Chondrocyte (in vitro differentiated cells): ENCODE measurements at places on chromosomes 2 and 18. TPM values are rescaled to one million over a fixed set of nuclear protein-coding genes. Genes with fewer than 3 reads are reported as not detected.
A peak's percentile ranks its signal among the peaks of the same experiment; 100 is the strongest.

DNA sequence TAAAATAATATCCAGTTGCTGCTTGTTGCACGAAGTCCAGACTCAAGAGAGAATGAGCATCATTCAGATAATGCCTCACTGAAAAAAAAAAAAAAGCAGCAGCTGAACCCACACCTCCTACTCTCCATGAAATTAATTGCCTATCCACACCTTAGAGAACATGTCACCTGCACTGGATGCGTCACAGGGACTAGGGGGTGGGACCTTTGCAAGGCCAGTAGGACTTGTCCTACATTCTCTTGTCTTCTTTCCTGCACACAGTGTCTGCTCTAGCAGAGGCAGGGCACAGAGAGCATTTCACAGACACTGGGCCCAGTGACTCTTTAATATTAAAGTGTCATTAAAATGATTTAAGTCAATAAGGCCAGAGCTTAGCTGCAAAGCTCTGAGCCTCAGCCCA lies at the start of gene ABCA12:
Gene ABCA12, minus strand, starts transcription at position 148 of the 400 bp plus-strand sequence. CDS start 418 bp downstream, outside the sequence.
- peak within 1 kb of the TSS; percentile 89 for H3K27ac ChIP-seq
- DNase-seq: no peak
- peak within 1 kb of the TSS; percentile 46 for H3K4me3 ChIP-seq
- H3K4me1 ChIP-seq: peaks cover 25% of the 10 kb centered on the region

BOK gene
- total RNA-seq: 28.5 to 46.8 TPM (median 44.6 TPM) in 3 replicates

GRCh38 chr2:51994123-51994763 lies 962.3 kb upstream of the NRXN1 start:
- peaks cover 11% of the 10 kb centered on the region for H3K4me1 ChIP-seq
- no peaks in the 10 kb centered on the region for H3K36me3 ChIP-seq
- peaks cover 8% of the 10 kb centered on the region for H3K27me3 ChIP-seq
- DNase-seq: no peak
- H3K27ac ChIP-seq: no peak overlapping the region

GRCh38 chr2:27831279-27832050 lies 58.7 kb downstream of the RBKS start:
- H3K36me3 ChIP-seq: no peaks in the 10 kb centered on the region
- H3K4me3 ChIP-seq: no peak overlapping the region
- DNase-seq: no peak
- H3K27ac ChIP-seq: no peak overlapping the region
- peaks cover 22% of the 10 kb centered on the region for H3K4me1 ChIP-seq

MYL1 gene
- total RNA-seq: not detected in 3 replicates

GRCh38 chr18:51666763-51667191 lies 469.3 kb upstream of the MEX3C start:
- H3K4me3 ChIP-seq: no peak overlapping the region
- H3K27ac ChIP-seq: no peak overlapping the region
- no peak for DNase-seq
- peaks cover 8% of the 10 kb centered on the region for H3K4me1 ChIP-seq
- H3K27me3 ChIP-seq: peaks cover 40% of the 10 kb centered on the region
- H3K36me3 ChIP-seq: peaks cover 3% of the 10 kb centered on the region

- DNase-seq: no peak
- H3K4me3 ChIP-seq: no peak overlapping the region
- no peaks in the 10 kb centered on the region for H3K4me1 ChIP-seq
- H3K27me3 ChIP-seq: peaks cover 6% of the 10 kb centered on the region
Measured at GRCh38 chr18:50686409-50686808, 126.5 kb downstream of the MAPK4 start.

RUFY4 gene
- not detected in 3 replicates for total RNA-seq

GRCh38 chr2:189022053-189022481 lies 47.9 kb downstream of the COL3A1 start:
- peaks cover 77% of the 10 kb centered on the region for H3K4me1 ChIP-seq
- H3K36me3 ChIP-seq: peaks cover 19% of the 10 kb centered on the region

DNA sequence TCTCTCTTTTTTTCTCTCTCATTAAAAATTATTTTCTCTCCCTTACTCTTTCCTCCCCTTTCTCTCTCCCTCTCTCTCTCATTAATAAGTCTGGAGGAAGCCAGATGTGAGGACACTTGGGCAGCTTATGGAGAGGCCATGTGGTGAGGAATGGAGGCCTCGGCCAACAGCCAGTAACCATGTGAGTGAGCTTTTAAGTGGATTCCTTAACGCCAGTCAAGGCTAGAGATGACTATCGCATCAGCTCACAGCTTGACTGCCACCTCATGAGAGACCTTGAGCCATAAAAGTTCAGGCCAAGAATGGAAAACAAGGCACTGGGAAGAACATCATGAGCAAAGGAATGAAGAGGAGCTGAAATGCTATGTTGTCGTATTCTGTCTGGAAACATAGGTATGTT lies 39.1 kb downstream of the ETAA1 start:
- no peaks in the 10 kb centered on the region for H3K27me3 ChIP-seq
- H3K27ac ChIP-seq: no peak overlapping the region
- H3K4me3 ChIP-seq: no peak overlapping the region
